Stimulated activated CD4-positive, alpha-beta T cell treated with anti-CD3 and anti-CD28 coated beads, Interleukin-2, amount 100 ng/mL, for 24 hours (primary cell): ENCODE measurements at places on chromosomes 16 and 17.
A peak's percentile ranks its signal among the peaks of the same experiment; 100 is the strongest.

GRCh38 chr16:49806446-49806845, 49.5 kb downstream of the ZNF423 start:
- DNase-seq, result no peak

- no peak for DNase-seq
Measured at GRCh38 chr17:82831818-82832200, 8.0 kb downstream of the ZNF750 start.

DNA sequence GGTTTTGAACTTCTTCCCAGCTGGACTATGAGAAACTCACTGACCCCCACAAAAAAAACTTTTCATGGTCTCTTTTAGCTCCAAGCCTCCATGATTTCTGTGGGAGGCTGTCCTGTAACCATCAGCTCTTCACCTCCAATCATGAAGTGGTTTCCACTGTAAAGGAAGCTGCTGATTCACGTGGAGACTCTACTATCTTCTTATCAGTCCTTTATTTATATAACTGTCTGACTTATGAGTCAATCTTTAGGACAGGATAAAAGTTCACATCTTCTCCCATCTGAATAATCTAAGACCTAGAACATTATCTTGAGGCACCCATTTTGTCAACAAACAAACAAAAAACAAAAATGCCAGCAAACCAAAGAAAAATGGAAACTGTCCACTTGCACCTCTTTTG, 409.9 kb downstream of the SLC39A11 start:
- DNase-seq, result no peak

DNA sequence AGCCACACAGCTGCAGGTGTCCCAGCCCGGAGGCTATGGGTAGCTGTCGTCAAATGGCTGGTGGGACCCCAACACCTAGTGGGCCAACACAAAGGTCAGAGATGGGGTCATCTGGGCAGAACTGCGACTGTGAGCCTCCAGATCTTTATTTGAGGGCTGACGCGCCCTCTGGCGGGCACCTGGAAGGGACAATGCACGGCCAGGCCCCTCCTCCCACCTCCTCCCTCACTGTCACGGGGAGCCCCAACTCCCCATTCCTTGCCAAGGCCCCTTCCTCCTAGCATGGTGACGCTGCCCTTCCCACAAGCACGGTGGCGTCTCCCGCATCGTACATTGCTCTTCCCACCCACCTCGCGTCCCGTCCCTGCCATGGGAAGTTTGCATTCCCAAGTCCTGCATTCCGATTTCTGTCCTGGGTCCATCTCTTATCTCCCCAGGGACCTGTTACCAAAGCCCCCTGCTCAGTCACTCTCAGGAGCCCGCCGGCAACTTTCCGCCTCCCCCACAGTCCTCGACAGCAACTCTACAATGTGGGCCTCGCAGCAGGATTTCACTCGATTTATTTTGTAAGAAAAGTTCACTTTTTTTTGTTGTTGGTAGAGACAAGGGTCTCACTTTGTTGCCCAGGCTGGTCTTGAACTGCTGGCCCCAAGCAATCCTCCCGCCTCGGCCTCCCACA, 1.0 kb downstream of the TLE7 start:
- DNase-seq, result peak; percentile 40

GRCh38 chr16:75589306-75589705, 23.1 kb downstream of the GABARAPL2 start:
- DNase-seq, result no peak

DNA sequence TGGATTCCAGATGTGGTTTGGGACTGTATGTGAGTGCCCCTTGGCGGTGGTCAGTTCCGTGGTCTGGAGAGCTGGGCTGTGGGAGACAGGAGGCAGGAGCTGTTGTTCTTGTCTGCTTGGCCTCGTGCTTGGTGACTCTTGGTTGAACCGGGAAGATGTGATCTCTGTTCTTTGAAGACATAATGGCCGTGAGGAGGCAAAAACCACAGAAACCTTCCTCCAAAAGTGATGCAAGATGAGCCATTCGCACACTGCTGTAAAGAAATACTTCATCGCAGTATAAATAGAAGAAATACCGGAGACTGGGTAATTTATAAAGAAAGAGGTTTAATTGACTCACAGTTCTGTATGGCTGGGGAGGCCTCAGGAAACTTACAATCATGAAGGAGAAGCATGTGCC, 128.8 kb downstream of the RAP1GAP2 start:
- no peak for DNase-seq

DNA sequence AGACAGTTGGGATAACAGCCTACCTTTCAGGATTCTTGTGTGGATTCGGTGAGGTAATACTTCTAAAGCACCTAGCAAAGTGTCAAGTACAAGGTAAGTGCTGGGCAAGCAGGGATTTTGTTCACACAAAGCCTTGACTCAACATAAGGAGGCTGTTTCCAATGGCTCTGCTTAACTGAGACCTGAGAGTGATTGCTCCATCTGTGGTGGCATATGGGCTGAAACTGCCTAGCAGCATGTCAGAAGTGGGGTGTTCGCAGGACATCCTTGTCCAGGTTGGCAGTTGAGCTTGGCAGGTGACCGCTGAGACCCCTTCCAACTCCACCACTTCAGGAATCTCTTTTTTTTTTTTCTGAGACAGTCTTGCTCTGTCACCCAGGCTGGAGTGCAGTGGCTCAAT, 19.8 kb downstream of the IL4R start:
- DNase-seq, result no peak

DNA sequence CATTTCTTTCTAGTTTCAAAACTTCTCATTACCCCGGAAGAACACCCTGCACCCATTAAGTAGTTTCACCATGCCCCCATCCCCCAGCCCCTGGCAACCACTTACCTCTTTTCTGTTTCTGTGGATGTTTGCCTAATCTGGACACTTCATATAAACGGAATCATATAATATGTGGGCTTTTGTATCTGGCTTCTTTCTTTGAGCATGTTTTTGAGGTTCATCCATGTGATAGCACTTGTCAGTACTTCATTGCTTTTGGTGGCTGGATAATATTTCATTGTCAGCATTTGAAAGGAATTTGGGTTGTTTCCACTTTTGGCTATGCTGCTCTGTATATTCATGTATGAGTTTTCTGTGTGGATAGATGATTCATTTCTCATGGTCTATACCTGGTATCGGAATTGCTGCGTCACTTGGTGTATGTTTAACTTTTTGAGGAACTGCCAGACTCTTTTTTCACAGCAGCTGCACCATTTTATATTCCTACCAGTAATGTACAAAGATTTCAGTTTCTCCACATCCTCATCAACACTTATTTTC, 30.0 kb upstream of the SLC5A10 start:
- peak; percentile 23 for DNase-seq

- peak; percentile 40 for DNase-seq
Measured at GRCh38 chr16:12646490-12647274, 157.0 kb downstream of the CPPED1 start.

- DNase-seq, result no peak
Measured at GRCh38 chr17:45320931-45321461, 4.2 kb upstream of the MAP3K14 start.

- DNase-seq, result no peak
Measured at GRCh38 chr17:44049294-44050060, 17.0 kb downstream of the LSM12 start.

GRCh38 chr17:520447-521182, 168.0 kb upstream of the RPH3AL start:
- DNase-seq, result no peak

GRCh38 chr16:82936941-82937551, 310.3 kb downstream of the CDH13 start:
- no peak for DNase-seq
